ENCODE measurements at places on chromosomes 2 and 18.
A peak's percentile ranks its signal among the peaks of the same experiment; 100 is the strongest.

DNA sequence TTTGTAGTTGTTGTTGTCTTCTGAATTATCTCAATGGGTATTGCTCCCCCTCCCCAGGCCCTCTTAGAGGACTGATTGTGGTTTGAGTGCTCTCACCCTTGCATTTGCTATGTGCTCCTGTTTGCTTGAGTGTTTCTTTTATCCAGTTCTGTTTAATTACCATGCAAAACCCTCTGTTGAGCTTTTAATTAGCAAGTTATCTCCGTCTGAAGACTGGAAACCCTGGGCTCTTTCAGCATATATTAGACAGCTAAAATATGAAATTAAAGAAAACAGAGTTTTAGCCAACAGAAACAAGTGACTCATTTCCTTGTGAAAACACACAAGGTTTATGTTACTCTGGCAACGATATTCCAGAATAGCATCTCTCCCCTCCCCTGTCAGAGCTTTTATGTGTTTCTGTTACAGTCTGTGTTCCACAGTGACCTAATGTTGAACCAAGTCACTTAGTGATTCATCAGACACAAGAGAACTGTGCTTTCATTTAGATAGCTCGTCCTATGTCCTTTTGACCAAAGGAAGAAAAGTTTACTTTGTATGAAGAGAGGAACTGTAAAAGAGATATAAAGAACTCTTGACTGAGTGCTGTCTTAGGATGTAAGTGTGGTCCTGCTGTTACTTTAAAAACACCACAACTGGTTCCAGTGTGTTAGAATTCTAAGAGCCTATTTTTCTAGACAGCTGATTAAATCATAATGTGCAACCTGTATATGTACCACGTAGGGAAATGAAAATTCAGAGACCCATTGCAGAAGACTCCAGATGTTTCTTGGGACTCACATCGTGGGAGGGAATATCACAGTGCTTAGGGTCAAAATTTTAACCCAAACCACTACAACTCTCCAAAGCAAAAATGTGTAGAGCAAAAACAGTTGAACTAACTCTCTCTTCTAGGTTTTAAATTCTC lies 172.8 kb upstream of the RBMS1 start:
- DNase-seq, result peak; percentile 76

DNA sequence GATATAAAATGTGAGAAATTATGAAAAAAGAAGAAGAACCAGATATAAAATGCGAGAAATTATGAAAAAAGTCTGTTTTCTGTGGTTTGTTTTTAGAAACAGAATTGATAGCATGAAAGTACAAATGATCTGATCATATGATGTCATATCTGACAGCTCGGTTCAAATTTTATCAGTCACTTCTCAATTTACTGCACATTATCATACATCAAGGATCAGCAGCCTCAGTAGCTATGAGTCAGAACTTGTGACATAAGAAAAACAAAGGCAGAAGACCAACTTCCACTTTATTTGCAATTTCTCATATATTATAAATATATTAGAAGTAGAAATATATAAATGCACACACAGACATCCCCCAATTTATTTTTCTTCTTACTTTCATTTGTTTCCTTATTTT lies 634.0 kb downstream of the LRP1B start:
- DNase-seq, result no peak

DNA sequence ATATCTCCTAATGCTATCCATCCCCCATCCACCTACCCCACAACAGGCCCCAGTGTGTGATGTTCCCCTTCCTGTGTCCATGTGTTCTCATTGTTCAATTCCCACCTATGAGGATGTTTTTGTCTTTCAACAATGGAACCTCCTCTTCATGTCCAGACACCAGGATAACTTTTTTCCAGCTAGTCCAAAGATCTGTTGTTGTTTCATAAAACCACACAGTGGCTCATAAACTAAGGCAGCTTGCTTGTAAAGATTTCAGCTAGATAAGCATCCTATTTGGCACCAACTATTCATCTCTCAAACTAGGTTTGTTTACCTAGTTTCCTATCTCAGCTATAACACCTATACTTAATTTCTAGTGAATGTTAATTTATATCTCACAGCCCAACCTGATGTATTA lies 937.7 kb downstream of the TRIB2 start:
- DNase-seq, result no peak

GRCh38 chr2:157935378-157935906 lies 59.3 kb upstream of the ACVR1 start:
- DNase-seq, result no peak

- no peak for DNase-seq
Measured at GRCh38 chr2:179191110-179191509, 73.5 kb downstream of the SESTD1 start.

DNA sequence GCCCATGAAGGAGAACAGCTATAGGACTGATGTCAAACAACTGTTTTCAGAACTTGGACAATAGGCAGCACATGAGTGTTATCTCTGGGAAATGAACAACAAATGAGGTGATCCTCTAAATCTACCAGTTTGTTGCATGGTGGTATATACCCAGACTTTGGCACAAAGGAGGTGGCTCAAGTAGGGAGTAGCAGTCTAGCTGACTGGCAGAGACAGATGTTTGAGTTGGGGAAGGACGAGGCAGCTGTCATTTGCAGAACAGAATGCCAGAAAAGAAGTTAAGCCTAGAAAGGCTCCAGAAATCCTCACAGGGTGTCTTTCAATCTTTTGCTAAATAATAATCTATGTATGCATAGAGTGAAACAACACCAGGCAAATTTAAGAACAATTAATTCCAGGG lies 47.4 kb downstream of the RPE start:
- no peak for DNase-seq

DNA sequence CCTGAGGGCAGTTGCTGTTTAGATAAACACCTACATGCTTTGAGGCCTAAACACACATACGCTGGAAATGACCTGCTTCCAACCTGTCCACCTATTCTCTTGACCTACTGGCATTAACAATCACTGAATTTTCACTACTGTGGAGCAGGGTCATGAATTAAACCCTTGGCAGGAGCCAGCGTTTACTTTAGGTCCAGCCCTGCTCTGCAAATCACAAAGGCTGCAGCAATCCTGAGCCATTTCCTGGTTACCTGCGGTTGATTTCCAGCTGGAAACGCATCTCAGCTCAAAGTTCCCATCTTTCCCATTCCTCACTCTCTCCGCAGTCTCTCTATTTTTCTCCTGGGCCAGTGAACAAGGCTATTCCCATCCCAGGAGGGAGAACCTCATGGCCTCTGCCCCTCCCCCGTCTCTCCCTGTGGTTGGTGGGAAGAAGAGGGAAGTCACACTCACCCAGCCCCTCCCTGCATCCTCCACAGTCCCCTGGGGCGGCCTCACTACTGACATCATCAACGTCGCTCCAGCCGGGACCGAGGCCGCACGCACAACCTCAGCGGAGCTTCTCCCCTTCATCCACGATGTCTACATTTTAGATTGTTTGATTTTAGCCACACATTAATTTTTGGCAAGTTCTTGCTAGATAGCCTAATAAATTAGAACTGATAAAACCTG lies 84.5 kb upstream of the SNTG2 start:
- no peak for DNase-seq

GRCh38 chr18:77161383-77161782 lies 28.8 kb upstream of the MBP start:
- no peak for DNase-seq

GRCh38 chr2:146481629-146482028 lies 1363.2 kb upstream of the ACVR2A start:
- DNase-seq, result peak; percentile 11

DNA sequence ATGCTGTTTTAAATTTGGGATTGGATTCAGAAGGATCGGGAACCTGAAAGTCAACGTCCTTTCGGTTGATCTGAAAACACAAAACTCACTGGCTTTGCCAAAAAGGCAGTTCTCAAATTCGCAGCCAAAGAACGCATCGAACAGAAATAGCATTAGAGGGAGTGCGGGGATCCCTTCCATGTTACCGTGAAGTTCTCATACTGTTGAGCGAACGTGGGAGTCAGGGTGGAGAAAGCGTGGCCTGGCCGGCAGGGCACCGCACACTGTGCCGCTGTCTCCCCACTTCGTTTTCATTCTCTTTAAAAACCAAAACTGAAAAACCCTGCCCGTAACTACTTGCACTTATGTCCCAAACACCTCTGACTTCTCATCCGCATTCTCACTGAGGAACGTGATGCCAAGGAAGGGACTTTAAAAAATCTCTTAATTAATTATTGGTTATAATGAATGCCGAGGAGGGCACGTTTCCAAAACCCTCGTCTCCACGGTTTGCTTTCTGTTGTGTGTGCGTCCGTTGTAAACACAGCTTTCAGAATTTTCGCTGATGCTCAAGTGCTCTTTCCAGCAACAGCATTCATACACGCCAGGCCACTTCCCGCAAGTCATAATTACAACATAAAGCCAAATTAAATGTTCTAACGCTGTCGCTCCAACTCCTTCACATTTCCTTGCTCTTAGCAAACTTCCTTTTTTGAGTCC lies 60.9 kb upstream of the TWIST2 start:
- no peak for DNase-seq

GRCh38 chr2:105432044-105432399 lies 33.2 kb upstream of the FHL2 start:
- peak; percentile 80 for DNase-seq

GRCh38 chr2:235607546-235608199 lies 113.8 kb downstream of the AGAP1 start:
- no peak for DNase-seq

DNA sequence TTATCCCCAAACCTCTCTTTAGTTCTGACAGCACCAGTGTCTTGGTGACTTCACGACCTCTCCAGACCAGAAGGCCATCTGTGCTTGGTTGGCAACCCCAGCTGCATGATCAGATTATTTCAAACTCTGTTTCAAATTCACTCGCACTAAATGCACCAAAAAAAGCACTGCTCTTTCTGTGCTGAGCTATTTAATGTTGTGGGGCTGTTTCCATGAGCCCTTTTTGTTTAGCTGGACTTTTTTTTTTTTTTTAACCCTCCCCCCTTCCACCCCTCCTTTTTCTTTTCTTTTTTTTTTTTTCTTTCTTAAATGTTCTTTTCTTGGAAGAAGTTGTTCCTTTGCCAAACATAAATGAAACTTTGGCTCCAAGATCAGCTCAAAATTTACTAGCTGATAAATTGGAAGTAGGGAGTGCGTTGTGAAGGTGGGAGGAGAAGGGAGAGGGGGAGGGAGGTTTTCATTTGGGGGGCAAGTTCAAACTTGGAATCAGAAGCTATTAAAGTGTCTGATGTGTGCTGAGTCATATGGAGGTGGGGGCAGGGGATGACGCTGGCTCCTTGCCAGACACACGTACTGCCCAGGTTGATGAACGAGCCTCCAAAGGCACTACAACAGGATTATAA lies 543.0 kb upstream of the TNP1 start:
- DNase-seq, result no peak

- peak; percentile 25 for DNase-seq
Measured at GRCh38 chr2:23436346-23437098, 51.5 kb downstream of the KLHL29 start.

- DNase-seq, result peak; percentile 49
Measured at GRCh38 chr2:109164739-109165221, 35.8 kb downstream of the SH3RF3 start.

DNA sequence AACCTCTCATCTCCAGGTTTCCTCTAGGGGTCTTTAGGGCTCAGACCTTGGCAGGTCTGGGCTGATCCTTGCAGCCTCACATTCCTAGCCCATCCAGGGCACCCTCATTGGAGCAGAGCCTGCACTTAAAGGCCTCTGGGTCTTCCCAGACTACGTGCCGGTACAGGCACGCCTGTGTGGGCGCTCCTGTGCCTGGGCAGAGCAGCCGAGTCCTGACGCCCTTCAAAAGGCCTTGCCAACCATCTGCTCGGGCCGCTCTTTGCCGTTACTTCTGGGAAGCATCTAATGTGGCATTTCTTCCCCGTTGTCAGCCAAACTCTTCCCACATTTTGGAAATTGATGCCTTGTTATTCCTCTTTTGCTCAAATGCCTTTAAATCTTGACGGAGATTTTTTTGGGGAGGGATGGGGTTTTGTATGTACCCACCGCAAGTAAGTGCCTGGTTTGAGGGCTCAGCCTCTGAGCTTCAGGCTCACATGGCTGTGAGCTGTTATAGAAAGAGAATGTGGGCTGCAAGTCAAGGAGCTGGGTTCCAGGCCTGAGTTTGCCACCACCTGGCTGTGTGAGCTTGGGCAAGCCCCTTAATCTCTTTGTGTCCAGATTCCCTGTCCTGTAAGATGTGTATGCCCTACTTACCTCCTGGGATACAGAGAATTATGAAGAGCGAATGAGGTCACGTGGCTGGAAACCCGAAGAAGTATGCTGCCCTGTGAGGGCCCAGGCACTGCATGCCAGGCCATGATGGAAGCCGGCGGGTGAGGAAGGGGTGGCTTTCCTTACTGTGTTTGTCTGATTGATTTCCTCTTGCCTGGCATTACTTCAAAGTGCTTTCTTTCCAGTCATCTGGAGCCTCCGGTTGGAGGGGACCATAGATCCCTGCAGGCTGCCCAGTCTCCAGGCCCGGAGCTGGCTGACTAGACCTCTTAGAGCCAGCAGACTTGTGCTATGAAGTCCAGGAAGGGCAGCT lies 20.6 kb downstream of the EHD3 start:
- no peak for DNase-seq

DNA sequence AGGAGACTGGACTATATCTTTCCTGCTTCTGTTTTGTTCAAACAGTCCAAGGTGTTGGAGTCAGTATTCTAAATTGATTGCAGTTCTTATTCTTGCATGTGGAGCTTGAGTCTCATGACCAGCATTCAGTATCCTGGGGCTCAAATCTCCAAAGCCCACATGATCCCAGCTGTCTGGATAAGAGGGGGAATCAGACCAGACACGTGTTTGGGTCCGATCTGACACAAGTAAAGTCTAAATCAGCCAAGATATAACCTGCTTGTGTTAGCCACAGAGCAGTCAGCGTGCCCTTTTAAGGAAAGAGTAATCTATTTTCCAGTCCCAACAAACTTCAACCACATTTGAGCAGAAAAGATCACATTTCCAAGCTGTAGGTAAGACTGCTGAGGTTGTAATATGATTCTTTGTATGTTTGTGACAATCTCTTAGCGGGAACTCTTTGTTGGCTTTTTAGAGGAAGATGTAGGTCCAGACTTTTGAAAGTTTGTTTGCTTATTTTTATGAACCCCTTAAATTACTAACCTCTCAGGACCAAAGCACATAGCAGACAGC lies 334.6 kb downstream of the SLC4A3 start:
- no peak for DNase-seq

DNA sequence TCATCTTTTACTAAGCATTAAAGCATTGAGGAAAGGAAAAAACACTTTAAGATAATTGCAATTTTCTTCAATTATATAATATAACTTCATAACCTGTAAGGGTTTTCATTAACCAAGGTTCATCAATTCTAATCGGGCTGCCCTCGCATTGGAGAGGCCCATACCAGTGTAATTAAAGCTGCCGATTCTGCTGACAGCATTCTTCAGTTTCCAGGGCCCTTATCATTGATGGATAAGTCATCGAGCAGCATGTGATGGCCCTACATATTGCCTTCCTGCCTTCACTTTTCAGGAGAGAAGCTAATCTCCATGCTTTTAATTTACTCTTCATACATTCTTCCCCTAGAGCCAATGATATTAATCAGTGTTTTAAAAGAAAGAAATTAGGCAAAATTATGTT lies 92.0 kb downstream of the NCKAP5 start:
- no peak for DNase-seq

DNA sequence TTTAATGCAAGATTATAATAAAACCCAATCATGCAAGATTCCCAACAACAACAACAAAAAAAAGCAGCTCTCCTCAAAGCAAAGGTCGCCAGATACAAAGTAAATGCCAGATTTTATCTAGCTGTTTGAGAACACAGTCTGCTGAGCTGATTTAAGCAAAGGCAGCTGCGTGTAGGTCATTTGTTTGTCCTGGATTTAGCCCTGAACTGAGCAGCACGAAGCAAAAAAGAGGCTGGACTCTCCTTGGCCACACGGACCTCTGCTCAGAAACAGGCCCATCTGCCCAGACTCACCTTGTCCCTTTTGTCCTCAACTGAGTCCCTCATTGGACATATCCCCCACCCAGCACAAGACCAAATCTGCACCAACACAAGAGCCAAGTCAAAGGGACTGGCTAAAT lies 91.5 kb downstream of the PID1 start:
- DNase-seq, result no peak

Data from RPMI8226 (cell line).